Urinary bladder (tissue), 4 donors: ENCODE measurements at places on chromosomes 7 and 10. TPM values are rescaled to one million over a fixed set of nuclear protein-coding genes. Genes with fewer than 3 reads are reported as not detected.

- no peak for DNase-seq
These were observed 189.9 kb downstream of the HERPUD2 start for GRCh38 chr7:35505066-35505465.

Gene NEUROG3
- polyA plus RNA-seq: not detected

Gene TMEM139
- 1.2 TPM for polyA plus RNA-seq

GRCh38 chr7:31950091-31950755, 120.0 kb downstream of the PDE1C start:
- no peak for DNase-seq

DNA sequence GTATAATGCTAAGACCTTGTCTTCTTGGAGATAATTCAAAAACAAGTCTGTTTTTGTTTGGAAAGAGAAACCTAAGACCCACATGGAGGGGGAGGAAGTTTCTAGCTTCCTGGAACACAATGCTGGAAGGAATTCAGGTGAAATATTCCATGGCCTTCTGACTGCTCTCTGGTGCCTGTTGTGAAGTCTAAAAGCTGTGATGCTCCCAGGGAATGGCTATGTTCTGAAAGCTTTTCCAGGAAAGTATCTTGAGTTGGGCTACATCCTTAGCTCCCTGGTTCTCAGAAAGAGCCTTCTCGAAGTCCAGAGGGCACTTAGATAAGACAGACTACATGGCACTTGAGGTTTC, 12.5 kb upstream of the PFKP start:
- DNase-seq: no peak

- DNase-seq: no peak
These were observed 159.4 kb downstream of the OAT start for GRCh38 chr10:124259139-124259825.

Gene LRRC4
- 0.98 TPM for polyA plus RNA-seq

DNA sequence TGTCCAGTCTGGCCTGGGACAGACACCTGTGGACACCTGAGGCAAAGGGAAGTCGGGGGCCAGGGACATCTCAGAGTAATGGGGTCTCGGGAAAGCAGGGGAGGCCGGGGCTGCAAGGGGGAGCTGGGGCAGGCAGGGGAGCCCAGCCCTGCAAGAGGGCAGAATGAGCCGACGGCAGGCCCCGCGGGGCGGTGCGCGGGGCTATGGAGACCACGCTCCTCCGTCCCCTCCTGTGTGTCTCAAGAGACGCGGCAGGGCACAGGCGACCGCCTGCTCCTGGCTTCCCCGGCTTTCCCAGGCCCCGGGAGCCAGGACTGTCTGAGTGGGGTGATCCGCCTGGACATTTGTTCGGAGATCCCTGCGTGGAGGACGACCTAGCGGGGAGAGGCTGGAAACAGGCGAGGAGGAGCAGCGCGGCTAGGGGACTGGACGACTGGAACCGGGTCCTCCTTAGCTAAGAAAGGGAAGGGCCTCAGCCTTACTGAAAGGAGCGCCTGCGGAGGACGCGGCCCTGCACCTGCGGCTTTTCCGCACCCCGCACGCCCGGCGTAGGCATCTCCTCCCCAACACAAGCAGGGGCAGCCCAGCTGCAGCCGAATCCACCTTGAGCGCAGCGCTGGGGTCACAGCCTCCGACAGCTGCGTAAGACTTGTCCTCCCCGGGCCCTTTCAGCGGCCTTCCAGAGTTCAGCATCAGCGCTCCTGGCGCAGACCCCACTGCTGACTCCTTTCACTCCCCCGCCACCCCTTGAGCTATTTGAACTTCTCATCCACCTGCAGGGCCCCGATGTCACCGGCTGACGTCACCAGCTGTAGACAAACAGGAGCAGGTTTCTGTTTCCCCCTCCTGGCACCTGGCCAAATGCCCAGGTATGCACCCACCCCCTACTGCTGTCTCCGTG, 176.4 kb downstream of the ZNF248 start:
- no peak for DNase-seq

- no peak for DNase-seq
These were observed 189.5 kb downstream of the REEP3 start for GRCh38 chr10:63710703-63711102.

- peak; percentile 21 for DNase-seq
These were observed 293.2 kb upstream of the SEMA3D start for GRCh38 chr7:85479918-85480643.

DNA sequence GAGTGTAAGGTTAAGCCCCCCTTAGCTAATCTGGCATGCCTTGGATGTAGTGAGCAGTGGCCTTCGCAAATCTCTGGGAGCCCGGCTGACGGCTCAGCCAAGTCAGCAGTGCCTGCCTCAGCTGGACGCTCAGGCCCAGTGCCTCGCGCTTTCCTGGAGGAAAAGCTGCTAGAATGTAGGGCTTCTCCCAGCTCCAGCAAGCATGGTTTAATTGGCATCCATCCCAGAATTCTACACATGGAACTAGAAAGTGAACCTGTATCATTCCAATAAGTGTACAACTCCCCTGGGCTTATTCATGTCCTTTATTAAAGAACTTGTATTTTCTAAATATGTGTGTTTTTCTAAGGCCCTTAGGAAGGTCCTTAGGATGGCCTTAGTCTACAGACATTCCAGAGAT, 287.8 kb upstream of the SHH start:
- DNase-seq: no peak

GRCh38 chr7:77427996-77428603, 12.0 kb upstream of the GSAP start:
- no peak for DNase-seq

Gene HSPA14
- polyA plus RNA-seq: 10.1 TPM

DNA sequence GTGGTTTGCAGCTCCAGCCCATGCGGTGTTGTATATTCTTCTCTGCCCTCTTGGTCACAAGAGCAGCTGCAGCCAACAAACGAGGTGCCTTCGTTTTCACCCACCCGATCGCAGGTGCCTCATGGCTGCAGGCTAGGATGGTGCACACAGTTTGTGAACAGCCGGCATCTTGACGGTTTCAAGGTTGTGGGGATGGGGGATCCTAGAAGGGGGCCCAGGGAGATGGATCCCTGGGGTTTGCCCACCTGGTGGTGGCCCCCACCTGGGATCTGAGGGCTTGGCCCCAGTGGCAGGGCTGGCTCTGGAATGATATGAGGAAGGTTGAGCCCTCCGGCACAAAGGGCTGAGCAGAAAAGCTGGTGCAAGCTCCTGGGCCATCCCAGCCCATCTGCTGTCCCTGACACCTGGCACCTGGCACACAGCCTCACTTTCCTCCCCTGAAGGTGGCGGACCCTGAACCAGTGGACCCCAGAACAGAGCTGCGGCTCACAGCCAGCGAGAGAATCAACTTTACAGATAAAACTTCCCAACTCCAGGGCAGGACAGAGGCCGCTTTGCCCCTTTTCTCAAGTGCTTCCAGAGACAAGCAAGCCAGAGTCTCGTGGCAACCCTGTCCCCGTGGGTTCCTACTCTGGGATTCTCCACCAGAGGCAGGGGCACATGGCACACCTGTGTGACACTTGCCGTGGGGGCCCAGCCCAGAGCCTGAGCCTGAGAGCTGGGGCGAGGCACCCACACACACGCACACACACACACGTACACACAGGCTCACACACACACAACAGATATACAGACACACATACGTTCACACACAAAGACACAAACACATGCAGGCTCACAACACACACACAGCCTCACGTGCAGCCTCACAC, 177.3 kb upstream of the PPP2R2D start:
- no peak for DNase-seq

- no peak for DNase-seq
These were observed 645.1 kb downstream of the KCNMA1 start for GRCh38 chr10:76992467-76992866.

DNA sequence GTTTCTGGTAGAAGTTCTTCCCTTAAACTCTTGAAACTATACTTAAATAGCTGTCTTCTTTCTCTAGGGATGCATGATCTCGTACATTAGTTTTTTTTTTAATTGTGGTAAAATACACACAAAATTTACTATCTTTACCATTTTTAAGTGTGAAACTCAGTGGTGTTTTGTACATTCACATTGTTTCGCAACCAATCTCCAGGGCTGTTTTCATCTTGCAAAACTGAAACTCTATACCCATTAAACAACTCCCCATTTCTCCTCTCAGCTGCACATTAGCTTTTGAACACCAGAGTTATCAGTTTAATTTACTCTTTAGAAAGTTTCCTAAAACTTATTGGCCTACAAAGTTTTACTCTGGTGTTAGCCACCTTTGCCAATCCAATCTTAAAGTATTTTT, 45.5 kb upstream of the PRKAR2B start:
- no peak for DNase-seq

- DNase-seq: no peak
These were observed 990.7 kb downstream of the CCSER2 start for GRCh38 chr10:85318809-85319807.

- no peak for DNase-seq
These were observed 45.5 kb upstream of the CCDC3 start for GRCh38 chr10:13046851-13047528.
